ENCODE measurements at places on chromosomes 1 and 21. TPM values are rescaled to one million over a fixed set of nuclear protein-coding genes. Genes with fewer than 3 reads are reported as not detected.

ZMYM1 gene
- polyA plus RNA-seq, result 1.7 TPM

CCDC27 gene
- not detected for polyA plus RNA-seq

SLAMF8 gene
- polyA plus RNA-seq, result 1.9 TPM

SRGAP2C gene
- 2.9 TPM for polyA plus RNA-seq

Measured in stomach (tissue), 19 donors.